PC-9 (cell line): ENCODE measurements at places on chromosomes 1 and 21. TPM values are rescaled to one million over a fixed set of nuclear protein-coding genes. Genes with fewer than 3 reads are reported as not detected.

DNA sequence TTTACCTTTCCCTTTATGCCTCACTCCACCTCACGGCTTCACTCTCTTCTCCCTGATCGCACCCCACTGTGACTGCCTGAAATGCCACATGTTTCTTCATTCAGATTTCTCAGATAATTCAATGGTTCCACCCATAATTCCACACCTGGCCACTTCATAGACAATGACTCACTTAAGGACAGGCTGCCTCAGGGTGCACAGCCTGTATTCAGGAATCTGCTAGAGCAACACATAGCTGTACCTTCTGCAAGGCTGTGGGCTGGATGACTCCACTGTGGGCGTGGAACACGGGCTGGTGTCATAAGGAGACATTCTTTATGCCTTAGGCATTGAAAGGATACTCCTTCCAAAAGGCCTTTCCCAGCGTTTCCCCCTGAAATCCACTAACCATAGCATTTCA is 36.1 kb downstream of the L1TD1 start:
- H3K27ac ChIP-seq: peak overlapping the region; percentile 85
- H3K4me1 ChIP-seq: peaks cover 58% of the 10 kb centered on the region
- no peaks in the 10 kb centered on the region for H3K36me3 ChIP-seq
- no peak overlapping the region for H3K4me3 ChIP-seq
- no peaks in the 10 kb centered on the region for H3K27me3 ChIP-seq
- peak; percentile 100 for DNase-seq

- no peaks in the 10 kb centered on the region for H3K4me1 ChIP-seq
- peaks cover 56% of the 10 kb centered on the region for H3K27me3 ChIP-seq
- no peaks in the 10 kb centered on the region for H3K36me3 ChIP-seq
- no peak for DNase-seq
These were observed 33.3 kb upstream of the KIF26B start for GRCh38 chr1:245121523-245121922.

GRCh38 chr21:28738882-28739281 is 253.8 kb downstream of the LTN1 start:
- DNase-seq: no peak
- H3K27me3 ChIP-seq: no peaks in the 10 kb centered on the region
- no peaks in the 10 kb centered on the region for H3K36me3 ChIP-seq
- no peak overlapping the region for H3K4me3 ChIP-seq
- H3K4me1 ChIP-seq: no peaks in the 10 kb centered on the region

The NUCKS1 gene
- 273 and 319 TPM in 2 replicates for total RNA-seq

The CSRP1 gene
- 56.8 and 61.3 TPM in 2 replicates for total RNA-seq
